Bone marrow (tissue), 2 donors: ENCODE measurements at places on chromosomes 11 and 22.

- no peak for DNase-seq
Measured at GRCh38 chr11:89181111-89181510, 3.4 kb downstream of the TYR start.

- no peak for DNase-seq
Measured at GRCh38 chr22:32737811-32738497, 63.6 kb upstream of the TIMP3 start.

- no peak for DNase-seq
Measured at GRCh38 chr11:23859087-23859486, 637.8 kb upstream of the LUZP2 start.

GRCh38 chr11:3155691-3156258 lies 9.3 kb downstream of the OSBPL5 start:
- DNase-seq = no peak

GRCh38 chr11:58928107-58928499 lies 11.2 kb upstream of the GLYATL1 start:
- DNase-seq = no peak

- DNase-seq = no peak
Measured at GRCh38 chr22:32407312-32407711, 4.7 kb downstream of the RTCB start.

GRCh38 chr11:8068605-8069221 lies 12.3 kb upstream of the TUB start:
- no peak for DNase-seq

- DNase-seq = no peak
Measured at GRCh38 chr11:92670308-92670890, 299.1 kb upstream of the MTNR1B start.

DNA sequence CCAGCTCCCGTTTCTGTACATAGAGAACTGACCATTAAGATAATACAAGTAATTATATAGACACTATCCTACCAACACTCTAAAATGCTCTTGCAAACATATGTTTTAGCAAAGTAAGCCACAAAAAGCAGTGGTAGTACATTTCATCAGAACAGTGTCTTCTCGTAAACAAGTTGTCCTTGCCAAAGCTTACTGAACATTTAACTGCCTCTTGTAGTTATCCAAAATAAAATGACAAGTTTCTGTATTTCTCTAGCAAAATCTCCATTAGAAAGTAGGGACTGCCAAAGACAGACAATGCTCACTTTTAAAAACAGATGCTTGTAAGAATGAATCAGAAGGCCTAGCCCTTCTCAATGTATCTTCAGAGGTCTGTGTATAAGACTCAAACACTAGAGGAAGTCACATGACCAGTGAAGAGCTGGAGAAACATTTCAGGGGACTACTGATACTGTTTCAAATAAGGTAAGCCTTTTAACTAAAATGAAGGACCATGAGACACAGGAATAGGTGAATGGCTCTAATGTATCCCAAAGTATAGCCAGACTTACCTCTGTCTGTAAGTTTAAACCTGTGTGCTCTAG lies 7.8 kb upstream of the ZC3H12C start:
- peak; percentile 37 for DNase-seq

GRCh38 chr11:86360775-86361395 lies 13.8 kb upstream of the CCDC81 start:
- DNase-seq = no peak

GRCh38 chr22:24315367-24315966 lies 44.8 kb downstream of the SPECC1L start:
- no peak for DNase-seq

DNA sequence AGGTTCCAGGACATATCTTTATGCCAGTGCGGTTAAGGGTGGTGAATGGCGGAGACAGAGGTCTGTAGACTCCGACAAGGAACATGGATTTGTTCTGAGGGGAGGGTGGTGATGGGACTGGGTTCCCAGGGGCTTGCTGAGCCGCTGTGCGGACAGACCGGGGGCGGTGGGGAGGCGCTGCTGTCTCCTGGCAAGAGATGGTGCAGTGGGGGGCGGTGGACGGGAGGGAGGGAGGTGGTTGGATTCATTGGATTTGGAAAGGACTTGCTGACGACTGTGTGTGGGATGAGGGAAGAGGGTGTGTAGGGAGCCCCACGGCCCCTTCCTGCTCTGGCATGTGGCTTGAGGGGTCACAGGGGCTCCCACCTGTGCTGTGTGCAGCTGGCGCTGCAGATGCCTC lies 43.2 kb downstream of the FLRT1 start:
- no peak for DNase-seq

DNA sequence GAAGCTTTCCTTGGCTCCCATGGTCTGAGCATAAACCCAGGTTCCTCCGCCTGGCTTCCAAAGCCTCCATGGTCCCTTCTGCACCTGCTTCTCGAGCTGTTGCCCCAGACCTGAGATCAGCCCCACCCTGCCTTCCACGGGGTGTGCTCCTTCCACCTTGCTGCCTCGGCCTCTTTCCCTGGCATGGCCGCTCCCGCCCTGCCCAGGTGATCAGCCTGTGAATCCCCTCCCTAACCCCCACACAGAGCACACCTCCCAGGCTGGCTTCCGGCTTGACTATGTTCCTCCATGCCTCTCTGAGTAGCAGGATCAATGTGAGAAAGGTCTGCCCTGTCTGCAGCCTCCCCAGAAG lies 2.7 kb upstream of the PPP6R3 start:
- DNase-seq = no peak

DNA sequence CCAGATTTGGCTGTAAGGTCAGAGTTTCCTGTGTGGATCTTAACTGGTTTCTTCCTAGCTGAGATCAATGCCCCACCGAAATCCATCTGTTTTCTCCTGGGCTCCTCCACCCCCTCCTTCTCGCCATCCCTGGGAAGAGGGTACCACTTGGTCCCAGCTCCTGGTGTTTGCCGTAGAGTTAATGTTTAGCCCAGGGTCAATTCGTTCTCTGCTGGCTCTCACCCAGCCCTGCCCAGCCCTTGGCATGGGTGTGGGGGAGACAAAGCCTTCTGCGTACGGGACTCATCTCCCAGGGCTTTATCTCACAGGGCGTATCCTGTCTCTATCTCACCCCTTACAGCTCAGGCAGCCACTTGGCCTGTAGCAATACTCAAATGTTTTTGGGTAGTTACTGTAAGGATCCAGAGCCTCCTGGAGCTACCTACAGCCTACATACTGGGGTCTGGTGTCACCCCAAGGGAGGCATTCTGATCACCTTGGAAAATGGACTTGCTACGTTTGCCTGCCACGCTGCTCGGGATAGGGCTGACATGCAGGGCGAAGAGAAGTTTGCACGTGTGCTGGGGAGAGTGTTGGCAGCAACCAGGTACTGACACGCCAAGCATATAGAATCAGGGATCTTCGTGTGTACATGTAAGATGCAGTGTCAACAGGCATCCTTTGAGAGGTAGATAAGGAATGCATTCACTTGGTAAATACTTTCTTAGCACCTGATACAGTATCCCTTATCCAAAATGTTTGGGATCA lies 66.1 kb downstream of the SCN3B start:
- DNase-seq = no peak

GRCh38 chr11:118060869-118061268 lies 16.0 kb upstream of the TMPRSS4 start:
- DNase-seq = no peak

DNA sequence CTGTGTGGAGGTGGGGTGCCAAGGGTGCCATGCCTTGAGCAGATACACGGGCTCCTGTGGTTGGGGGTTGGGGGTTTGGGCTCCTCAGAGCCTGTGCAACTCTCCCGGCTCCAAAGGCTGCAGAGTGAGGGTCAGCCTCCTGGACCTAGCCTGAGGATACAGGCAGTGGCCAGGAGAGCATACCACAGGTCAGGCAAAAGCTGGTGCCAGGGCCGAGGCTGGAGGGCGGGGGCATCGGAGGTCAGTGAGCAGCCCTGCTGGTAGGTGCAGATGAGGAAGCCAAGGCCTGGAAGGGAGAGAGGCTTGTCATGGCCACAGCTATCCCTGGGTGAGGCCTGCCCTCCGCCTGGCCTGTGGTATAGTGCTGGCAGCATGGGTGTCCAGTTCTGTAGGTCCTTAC lies 25.6 kb upstream of the DGCR8 start:
- no peak for DNase-seq

- DNase-seq = no peak
Measured at GRCh38 chr11:12508151-12508751, 130.9 kb downstream of the PARVA start.
